ENCODE measurements at places on chromosomes 11 and 22.
A peak's percentile ranks its signal among the peaks of the same experiment; 100 is the strongest.

GRCh38 chr11:120028897-120029258 lies 109.0 kb downstream of the TRIM29 start:
- DNase-seq, result no peak

DNA sequence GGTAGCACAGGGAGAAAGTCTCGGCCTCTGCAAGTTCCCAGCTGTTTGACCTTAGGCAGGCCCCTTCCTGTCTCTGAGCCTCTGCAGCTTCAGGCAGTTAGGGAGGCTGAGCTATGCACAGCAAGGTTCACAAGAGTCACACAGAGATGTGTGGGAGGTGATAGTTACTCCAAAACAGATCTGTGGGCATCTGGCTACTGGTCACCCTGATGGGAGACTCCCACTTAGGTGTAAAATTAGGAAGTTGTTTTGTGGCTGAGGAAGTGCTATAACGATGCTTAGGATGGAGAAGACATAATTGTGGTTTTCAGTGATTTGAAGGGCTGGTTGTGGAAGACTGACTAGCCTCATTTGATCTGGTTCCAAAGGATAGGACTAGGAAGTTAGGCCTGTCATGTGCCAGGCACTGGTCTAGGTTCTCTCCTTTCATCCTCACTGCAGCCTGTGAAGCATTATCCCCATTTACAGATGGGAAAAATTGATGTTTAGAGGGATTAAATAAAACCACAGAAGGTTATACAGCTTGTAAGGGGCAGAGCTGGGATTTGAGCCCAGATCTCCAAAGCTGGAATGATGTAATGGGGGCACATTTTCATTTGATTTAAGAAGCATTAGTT lies 13.5 kb downstream of the ACO2 start:
- no peak for DNase-seq

DNA sequence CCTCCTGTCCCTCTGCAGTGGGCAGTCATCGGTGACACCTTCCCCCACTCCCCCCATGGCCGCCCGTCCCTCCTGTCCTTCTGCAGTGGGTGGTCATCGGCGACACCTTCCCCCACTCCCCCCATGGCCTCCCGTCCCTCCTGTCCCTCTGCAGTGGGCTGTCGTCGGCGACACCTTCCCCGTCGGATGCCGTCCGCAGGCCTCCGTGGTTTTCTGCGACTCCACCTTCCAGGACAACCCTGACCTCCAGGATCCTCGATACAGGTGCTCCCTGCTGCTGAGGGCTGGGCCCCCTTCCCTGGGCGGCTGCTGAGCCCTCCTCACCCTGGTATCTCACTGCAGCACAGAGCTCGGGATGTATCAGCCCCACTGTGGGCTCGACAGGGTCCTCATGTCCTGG lies 2.2 kb downstream of the MIOX start:
- no peak for DNase-seq

DNA sequence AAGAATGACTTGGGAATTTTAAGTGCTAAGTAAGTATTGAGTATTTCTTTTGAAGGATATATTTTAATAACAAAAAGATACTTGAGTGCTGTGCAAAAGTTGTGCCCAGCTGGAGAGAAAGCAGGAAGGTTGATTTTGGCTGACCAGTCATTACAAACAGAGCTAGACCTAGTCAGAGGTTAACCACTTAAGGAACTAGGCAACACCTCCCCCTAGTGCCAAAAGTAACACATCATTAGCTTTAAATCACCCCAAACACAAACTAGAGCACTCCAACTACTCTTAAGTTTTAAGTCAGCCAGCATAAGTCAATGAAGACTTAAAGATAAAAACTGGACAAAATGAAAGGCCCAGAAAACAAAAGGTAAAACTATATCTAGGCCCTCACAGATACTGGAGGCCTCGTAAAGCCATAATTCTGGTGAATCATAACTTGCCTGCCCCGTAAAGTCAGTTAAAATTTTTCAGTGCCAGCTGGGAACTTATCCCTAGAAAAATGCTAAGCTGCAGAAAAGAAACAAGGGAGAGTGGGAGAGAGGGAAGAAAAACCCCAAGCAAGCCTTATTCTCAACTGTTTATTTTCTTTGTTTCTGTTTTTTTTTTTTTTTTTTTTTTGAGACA lies 4.6 kb downstream of the TMEM9B start:
- DNase-seq, result peak; percentile 21

DNA sequence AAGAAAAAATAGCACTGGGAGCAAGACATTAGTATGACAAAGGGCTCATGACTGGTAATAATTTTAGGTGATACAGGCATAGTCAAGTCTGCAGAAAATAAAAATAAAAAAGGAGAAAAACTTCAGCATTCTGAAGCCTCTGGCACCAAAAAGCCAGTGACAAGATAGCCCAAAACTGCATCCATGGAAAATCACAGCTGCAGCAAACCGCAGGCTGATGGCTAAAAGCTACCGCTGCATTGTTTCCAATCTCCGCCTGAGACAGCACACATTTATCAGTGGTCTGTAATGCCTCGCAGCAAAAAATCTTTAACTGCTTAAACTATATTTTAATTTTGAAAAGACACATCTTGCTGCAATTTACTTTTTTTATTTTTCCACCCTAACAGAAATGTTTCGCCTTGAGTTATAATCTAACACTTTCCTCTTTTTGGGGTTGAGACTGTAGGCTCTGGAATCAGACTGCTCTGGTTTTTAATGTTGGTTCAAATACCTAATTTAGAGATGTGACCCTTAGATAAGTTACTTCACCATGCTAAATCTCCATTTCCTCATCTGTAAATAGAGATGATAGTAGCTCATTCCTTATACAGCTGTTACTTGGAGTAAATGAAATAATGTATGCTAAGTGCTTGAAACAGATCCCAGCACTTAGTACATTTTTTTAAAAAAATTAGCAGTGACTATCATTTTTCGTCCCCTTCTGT lies 42.0 kb upstream of the FIBIN start:
- no peak for DNase-seq

DNA sequence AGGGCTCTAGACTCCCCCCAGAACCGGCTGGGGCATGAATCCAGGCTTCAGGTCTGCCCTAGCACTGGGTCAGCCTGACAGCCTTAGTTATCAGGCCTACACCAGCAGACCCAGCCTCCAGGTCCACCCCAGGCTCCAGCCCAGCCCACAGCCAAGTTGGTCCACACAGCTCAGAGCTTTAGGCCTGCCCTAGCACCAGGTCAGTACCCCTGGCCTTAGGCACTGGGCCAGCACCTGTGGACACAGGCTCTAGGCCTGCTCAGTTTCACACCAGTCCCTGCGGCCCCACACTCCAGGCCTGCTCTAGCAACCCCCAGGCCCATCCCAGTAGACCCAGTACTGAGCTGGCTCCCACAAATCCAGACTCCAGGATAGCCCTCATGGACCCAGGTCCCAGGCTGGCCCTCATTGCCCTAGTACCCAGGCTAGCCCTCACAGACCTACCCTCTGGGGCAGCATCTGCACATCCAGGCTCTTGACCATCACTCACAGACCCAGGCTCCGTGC lies 52.7 kb downstream of the CLPB start:
- DNase-seq, result no peak

DNA sequence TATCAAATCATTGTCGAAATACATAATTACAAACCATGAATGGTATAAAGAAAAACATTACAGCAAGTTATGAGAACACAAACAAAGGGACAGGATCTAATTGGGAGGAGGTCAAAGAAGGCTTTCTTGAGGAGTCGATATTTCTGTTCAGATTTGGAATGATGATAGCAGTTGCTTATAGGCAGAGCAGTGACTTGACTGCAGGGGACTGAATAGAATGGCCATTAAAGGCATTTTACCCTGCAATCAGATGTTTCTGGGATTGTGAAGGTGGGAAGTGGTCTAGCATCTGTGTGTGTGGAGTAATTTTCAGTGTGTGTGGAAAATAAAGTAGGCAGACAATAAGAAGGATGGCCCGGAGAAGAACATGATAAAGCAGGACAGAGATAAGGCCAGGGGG lies 41.0 kb downstream of the BLID start:
- no peak for DNase-seq

- peak; percentile 43 for DNase-seq
Observed at GRCh38 chr11:88179971-88180629, 4.9 kb upstream of the RAB38 start.

DNA sequence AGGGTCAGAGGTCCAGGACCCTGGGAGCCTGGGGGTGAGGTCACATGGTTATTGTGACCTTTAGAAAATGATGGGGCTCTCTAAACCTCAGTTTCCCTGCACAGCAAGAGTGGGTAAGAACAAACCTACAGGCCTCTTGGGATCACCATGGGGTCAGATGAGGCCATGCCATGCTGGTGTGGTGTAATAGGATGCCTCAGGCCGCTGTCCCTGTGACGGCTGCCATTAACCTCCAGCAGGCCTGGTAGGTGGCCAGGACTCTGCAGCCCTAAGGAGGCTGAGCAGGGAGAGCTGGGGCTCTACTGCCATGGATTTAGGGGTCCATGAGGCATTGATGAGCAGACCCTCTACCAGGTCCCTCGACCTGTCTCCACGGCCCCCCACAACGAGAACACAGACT lies 265.5 kb downstream of the CTTN start:
- DNase-seq, result no peak

GRCh38 chr11:102112509-102112821 lies 2.2 kb downstream of the YAP1 start:
- DNase-seq, result no peak

DNA sequence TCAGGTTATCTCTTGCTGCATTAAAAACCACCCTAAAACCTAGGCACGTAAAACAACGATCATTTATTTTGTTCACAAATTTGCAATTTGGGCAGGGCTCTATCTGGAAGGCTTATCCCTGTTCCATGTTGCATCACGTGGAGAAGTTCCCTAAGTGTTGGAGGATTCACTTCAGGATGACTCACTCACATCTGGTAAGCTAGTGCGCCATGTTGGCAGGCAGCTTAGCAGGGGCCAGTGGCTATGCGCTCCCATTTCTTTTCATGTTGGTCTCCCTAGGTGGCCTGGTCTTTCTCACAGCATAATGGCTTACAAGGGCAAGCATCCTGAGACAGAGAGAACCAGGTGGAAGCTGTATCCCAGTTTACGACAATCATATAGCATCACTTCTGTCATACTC lies 226.8 kb downstream of the BLID start:
- DNase-seq, result no peak

GRCh38 chr11:94309757-94310156 lies 5.4 kb downstream of the IZUMO1R start:
- no peak for DNase-seq

- no peak for DNase-seq
Observed at GRCh38 chr11:16154715-16155396, 201.5 kb downstream of the SOX6 start.

GRCh38 chr22:23565305-23565914 lies 14.7 kb downstream of the IGLL1 start:
- no peak for DNase-seq

DNA sequence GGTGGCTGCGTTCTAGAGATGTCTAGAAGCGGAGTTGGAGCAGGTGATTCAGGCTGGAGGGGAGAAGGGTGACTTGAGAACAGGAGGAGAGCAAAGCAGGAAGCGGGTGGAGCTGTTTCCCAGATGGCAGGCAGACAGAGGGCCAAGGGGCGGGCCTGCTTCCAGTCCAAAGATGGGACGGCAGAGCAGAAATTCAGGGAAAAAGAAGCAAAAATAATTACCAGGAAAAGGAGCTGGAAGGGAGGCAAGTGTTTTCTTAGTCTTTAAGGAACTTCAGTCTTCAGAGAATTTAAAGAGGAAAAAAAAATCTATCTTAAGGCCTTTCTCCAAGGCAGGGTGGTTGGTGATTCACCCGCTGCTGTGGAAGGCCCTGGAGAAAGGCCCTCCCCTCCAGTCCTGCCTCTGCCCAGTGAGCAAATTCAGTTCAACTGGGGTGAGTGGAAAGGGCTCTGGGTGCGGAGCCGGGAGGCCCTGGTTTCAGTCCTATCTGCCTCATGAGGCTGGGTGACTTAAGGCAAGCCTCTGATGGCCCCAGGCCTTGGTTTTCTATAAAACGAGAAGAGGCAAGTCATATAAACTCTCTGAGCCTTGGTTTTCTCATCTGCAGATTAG lies 4.5 kb upstream of the CREB3L1 start:
- DNase-seq, result no peak

GRCh38 chr22:31616315-31616980 lies 45.6 kb downstream of the PISD start:
- DNase-seq, result peak; percentile 59

- DNase-seq, result no peak
Observed at GRCh38 chr11:12377106-12377823, at the start of gene PARVA. PARVA (plus strand) TSS chr11:12377571; CDS start chr11:12377648, 77 bp downstream.

DNA sequence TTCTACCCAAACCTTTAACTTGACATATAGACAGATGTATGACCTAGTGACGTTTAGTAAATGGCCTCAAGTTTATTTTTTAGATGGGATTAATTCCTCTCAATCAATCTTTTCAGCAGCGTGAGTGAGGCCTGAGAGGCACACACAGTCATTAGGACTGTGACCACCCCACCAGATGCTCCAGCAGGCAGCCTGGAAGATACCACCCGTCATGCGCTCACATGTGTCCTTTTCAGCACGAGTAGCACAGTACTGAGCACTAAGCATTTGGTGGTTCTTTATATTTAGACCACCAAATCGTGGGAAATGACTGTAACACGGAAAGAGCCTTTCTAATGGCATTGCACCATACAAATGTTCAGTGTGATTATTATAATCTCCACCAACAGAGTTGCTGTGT lies 354.6 kb upstream of the DDI1 start:
- DNase-seq, result no peak

- no peak for DNase-seq
Observed at GRCh38 chr11:20368438-20368837, 4.9 kb downstream of the HTATIP2 start.

DNA sequence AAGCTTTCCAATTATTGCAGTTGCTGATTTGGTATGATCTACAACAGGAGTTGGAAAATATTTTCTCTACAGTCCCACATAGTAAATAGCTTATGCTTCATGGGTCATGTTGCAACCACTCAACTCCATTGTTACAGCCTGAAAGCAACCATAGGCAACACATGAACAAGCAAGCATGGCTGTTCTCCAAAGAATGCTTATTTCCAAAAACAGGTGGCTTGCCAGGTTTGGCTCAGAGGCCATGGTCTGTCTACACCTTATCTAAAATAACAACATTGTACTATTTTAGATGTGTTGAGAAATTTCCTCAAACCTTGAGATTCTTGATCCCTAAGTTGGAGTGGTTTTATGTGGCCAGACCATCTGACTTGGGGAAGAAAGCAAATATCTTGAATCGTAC lies 153.9 kb upstream of the MPPED2 start:
- DNase-seq, result no peak

DNA sequence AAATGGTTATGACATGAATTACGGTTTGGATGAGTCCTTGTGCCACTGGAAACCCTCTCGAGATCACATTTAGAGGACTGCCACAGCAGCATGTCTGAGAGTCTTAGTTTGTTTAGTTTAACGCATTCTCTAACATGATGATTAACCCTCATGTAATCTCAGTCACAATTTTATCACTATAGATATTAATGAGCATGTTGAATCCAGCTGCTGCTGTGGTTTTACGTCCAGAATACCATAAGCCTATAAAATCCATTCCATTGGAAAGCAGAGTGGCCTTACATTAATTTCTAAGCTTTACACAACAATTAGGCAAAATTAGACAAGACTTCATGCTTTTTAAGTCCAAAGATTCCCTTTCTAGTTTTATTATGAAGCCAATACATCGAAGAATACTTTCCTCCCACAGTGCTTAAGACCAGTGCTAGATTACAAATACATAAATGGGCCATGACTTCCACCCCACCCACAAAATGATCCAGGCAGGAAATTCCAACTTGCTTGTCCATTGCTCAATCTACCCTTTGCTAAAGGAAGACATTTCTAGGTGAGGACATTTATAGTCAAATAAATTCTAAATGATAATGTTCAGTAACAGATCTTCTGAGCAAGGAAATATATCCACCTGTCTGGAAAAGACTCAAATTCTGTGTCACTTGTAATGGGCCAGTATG lies 3.5 kb upstream of the ELMOD1 start:
- DNase-seq, result no peak

Measured in GM06990 (cell line).